Body of pancreas (tissue), 4 donors: ENCODE measurements at places on chromosomes 2 and 18. TPM values are rescaled to one million over a fixed set of nuclear protein-coding genes. Genes with fewer than 3 reads are reported as not detected.

DNA sequence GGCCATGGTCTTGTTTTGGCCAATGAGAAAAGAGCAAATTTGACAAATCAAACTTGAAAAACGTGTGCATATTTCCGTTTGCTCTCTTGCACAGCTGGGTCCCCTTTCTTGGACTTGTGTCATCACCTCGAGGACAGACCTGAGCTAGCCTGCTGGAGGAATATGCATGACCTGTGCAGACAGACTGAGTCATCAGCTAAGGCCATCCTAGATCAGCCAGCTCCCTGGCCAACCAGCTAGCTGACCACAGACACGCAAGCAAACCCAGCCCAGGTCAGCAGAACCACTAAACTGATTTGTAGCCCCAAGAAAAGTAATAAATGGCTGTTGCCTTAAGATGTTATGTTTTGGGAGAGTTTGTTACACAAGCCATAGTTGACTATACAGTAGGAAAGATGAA is 61.3 kb upstream of the PAX3 start:
- H3K27ac ChIP-seq, result no peak overlapping the region
- no peak overlapping the region for H3K4me3 ChIP-seq
- no peak for DNase-seq

DNA sequence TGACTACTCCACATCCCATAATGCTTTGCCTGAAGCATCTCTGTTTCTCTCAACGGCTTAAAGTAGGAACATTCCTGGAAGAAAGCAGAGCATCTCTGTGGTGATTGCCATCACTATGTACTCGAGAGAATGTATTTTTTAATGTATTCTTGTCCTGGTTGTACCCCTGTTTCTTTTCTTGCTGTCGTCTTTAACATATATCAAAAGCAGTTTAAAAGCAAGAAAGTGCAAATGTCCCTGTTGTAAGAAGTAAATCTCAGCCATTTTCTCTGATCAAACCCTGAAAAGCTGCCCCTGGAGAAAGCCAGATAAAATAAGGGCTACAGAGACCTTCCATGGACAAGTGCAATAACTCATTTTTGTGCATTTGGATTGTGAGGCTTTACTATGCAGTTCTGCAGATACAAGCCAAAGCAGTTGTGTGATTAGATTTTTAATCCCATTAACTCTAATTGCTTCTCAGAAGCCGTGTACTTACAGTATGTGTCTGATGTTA is 70.8 kb downstream of the XIRP2 start:
- H3K27me3 ChIP-seq, result no peaks in the 10 kb centered on the region
- no peak overlapping the region for H3K4me3 ChIP-seq
- H3K36me3 ChIP-seq, result no peaks in the 10 kb centered on the region
- no peak for DNase-seq
- H3K4me1 ChIP-seq, result peaks cover 17% of the 10 kb centered on the region
- H3K27ac ChIP-seq, result no peak overlapping the region

- H3K27me3 ChIP-seq, result no peaks in the 10 kb centered on the region
- H3K4me1 ChIP-seq, result peaks cover 55% of the 10 kb centered on the region
- no peaks in the 10 kb centered on the region for H3K36me3 ChIP-seq
- H3K27ac ChIP-seq, result no peak overlapping the region
Measured at GRCh38 chr2:47897883-47898731, 8.2 kb downstream of the FBXO11 start.

DNA sequence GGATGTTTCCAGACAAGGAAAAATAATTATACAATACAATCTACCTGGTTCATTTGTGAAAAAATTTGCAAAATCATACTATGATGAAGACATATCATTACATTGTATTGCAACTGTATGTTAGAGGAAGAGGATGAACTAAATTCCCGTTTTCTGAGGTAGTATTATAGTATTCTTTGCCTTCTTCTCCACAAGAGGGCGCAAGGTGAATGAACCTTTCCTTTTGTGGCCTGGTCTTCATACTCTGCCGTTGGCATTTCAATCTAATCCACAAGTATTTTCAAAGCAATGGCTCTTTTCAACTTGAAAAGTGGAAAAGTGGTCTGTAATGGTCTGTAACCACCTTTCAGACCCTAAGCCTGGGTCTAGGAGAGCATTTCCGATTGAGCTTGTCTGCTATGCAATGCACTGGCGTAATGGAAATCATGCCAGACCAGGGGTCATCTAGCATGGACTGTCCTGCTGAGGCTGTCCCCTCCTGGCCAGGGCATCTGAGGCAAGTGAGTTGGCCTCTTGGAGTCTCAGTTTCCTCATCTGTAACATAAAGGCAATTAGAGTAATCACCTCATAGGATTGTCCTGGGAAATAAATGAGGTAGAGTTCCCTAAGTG is 30.8 kb upstream of the ZNF396 start:
- DNase-seq, result peak; percentile 49
- no peaks in the 10 kb centered on the region for H3K27me3 ChIP-seq
- H3K4me3 ChIP-seq, result no peak overlapping the region
- no peak overlapping the region for H3K27ac ChIP-seq
- no peaks in the 10 kb centered on the region for H3K36me3 ChIP-seq

DNA sequence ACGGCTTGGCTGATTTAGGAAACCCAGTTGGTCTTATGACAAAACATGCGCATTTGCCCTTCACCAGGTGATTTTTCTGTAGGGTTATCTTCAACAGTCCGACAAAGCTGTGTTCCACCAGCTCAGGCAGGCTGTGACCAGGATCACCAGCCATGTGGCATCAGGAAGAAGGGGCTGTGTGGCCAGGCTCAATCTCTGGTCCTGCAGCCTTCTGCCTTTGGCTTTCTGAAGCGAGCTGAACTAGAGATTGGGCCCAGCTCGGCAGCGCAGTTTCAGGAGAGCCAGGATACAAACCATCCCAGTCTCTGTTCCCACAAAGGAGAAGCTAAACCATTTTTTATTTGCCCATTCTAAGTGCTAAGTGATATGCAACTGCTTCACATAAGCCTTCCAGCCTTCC is 282.3 kb downstream of the SOX11 start:
- no peaks in the 10 kb centered on the region for H3K27me3 ChIP-seq
- H3K36me3 ChIP-seq, result no peaks in the 10 kb centered on the region
- H3K27ac ChIP-seq, result no peak overlapping the region
- H3K4me1 ChIP-seq, result no peaks in the 10 kb centered on the region
- DNase-seq, result no peak
- no peak overlapping the region for H3K4me3 ChIP-seq

- no peak overlapping the region for H3K4me3 ChIP-seq
- H3K36me3 ChIP-seq, result no peaks in the 10 kb centered on the region
- DNase-seq, result no peak
- H3K27ac ChIP-seq, result no peak overlapping the region
- no peaks in the 10 kb centered on the region for H3K27me3 ChIP-seq
Measured at GRCh38 chr2:134736167-134736880, 17.5 kb upstream of the TMEM163 start.

- no peak for DNase-seq
- H3K4me3 ChIP-seq, result no peak overlapping the region
- no peaks in the 10 kb centered on the region for H3K36me3 ChIP-seq
- H3K27me3 ChIP-seq, result no peaks in the 10 kb centered on the region
- H3K4me1 ChIP-seq, result no peaks in the 10 kb centered on the region
- no peak overlapping the region for H3K27ac ChIP-seq
Measured at GRCh38 chr18:44452346-44452745, 228.3 kb upstream of the SETBP1 start.

- no peak for DNase-seq
- H3K27ac ChIP-seq, result no peak overlapping the region
Measured at GRCh38 chr18:24860978-24861680, 400.7 kb downstream of the HRH4 start.

DNA sequence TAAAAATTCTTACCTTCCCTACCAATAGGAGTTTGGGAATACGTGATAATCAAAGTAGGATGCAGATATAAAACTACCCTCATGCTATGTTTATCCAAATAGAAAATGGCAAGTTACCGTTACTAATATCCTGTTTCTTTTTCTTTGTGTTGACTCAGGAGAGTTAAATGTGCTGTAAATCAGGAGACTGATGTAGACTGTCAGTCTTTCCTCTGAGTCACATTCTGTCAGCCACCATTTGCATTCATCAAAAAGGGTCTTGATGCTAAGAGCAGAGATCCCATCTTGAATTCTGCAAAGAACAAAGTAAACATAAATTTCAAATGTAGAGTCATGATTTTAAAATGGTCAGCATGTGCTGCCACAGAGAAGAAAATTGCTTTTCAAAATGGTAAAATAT is 712.8 kb downstream of the SOCS6 start:
- no peaks in the 10 kb centered on the region for H3K4me1 ChIP-seq
- no peak for DNase-seq
- no peak overlapping the region for H3K27ac ChIP-seq
- no peak overlapping the region for H3K4me3 ChIP-seq

GRCh38 chr2:45769056-45769455 is 117.6 kb downstream of the PRKCE start:
- no peak overlapping the region for H3K27ac ChIP-seq
- peaks cover 17% of the 10 kb centered on the region for H3K4me1 ChIP-seq
- H3K4me3 ChIP-seq, result no peak overlapping the region
- no peaks in the 10 kb centered on the region for H3K36me3 ChIP-seq

DNA sequence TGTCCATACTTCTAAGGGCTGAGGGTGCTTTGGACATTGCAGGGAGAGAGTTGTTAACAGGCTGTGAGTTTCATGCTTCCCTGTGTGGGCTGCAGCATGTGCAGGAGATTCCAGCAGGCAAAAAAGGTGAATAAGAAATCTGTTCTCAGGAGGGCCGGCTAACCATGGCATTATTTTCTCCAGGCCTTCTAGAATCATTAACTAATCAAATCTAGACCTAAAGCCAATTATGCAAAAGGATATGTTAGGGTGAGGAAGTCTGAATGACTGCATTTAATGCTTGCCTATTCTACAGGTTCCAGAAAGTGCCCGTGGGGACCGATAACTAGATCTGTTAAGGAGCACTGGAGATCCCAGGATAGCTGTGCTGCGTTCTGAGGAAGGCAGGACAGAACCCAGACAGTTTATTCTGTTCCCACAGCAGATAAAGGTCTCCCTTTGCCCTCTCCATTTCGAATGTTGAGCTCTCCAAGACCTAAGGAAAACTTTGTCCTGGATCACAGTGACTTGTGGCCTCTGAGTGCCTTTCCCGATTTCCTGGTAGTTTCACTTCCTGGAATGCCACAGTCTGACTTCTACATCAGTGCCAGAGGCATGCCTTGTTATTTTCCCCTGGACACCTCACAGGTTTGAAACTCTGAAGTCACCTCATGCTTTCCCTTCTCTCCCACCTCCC is 50.0 kb upstream of the ZFP36L2 start:
- no peaks in the 10 kb centered on the region for H3K36me3 ChIP-seq
- DNase-seq, result no peak
- H3K27ac ChIP-seq, result no peak overlapping the region

DNA sequence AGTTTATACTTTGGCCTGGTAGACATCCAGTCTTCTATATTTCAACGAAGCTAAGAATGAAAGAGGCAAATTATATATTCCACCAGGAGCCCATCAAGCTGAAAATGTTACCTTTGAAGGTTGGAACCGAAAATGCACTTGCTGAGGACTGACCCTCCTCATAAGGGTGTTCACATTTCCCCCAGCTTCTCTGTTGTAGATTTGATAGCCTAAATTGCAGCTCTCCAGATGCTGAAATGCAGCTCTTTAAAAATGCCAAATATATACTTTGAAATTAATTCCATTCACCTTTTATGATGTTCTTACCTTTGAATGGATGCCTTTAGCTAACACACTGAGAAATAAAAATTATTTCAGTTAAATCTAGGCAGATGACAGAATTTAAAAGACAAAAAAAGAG is 1.8 kb upstream of the FIGN start:
- H3K36me3 ChIP-seq, result no peaks in the 10 kb centered on the region
- no peak overlapping the region for H3K27ac ChIP-seq
- no peaks in the 10 kb centered on the region for H3K27me3 ChIP-seq

DNA sequence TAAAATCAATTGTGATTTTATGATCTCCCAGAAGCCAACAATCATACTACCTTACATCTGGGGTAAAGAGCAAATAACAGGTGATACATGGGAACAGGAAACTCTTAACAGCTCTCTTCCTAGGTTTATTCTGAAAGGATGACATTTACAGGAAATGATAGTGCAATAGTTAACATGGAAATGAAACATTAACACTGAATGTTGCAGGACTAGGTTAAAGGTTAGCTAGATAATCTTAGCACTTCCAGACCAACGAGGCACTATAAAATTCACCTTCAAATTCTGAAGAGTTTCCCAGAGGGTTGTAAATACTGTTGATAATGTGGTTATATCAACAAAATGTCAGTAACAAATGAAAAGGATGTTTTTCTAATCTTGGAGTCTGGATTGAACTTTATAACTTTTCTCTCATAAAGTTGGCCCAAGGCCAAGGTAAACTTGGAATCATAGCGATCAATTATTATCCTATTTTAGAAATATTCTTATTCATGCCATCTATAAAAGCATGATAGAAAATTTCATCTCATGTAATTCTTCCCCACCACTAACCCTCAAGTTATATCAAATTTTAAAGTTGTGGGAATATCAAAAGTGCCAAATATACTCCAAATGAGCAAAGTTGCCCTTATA is 32.9 kb upstream of the GCG start:
- H3K36me3 ChIP-seq, result no peaks in the 10 kb centered on the region
- H3K27me3 ChIP-seq, result no peaks in the 10 kb centered on the region
- H3K4me3 ChIP-seq, result no peak overlapping the region
- H3K27ac ChIP-seq, result no peak overlapping the region

DNA sequence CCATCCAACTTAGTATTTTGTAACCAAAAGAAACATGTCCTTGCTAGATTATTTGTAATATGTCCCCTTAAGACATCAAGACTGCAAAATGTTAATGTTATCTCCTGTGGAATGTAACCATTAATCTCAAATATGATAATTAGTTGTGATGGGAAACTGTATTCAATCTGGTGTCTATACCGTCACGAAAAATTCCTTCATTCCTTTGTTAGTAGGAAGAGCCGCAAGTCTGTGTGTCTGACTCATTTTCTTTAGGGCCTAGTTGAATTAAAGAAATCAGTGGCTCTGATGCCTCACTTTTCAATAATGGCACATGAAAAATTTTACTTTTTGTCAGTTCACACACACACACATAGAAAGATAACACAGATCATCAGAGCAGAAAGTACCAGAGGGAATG is 127.1 kb upstream of the CHAC2 start:
- H3K4me1 ChIP-seq, result no peaks in the 10 kb centered on the region
- H3K36me3 ChIP-seq, result no peaks in the 10 kb centered on the region
- no peak overlapping the region for H3K27ac ChIP-seq
- no peak for DNase-seq
- no peaks in the 10 kb centered on the region for H3K27me3 ChIP-seq
- no peak overlapping the region for H3K4me3 ChIP-seq

DNA sequence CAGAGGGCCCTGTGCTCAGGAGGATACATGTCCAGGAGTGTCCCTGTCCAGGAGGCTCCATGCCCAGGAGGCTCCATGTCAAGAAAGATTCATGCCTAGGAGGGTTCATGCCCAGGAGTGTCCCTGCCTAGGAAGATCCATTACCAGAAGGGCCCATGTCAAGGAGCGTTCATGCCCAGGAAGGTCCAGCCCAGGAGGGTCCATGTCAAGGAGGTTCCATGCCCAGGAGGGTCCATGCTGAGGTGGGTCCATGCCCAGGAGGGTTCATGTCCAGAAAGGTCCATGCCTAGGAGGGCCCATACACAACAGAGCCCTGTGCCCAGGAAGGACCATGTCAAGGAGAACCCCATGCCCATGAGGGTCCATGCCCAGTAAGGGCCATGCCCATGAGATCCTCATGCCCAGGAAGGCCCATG is 7.0 kb downstream of the GPR35 start:
- no peaks in the 10 kb centered on the region for H3K36me3 ChIP-seq
- no peak overlapping the region for H3K4me3 ChIP-seq
- peak; percentile 5 for DNase-seq
- H3K27me3 ChIP-seq, result no peaks in the 10 kb centered on the region
- no peaks in the 10 kb centered on the region for H3K4me1 ChIP-seq

Gene FZD7
- total RNA-seq, result 0.66 TPM

Gene MERTK
- 7.9 TPM for total RNA-seq

Gene GCFC2
- 23.4 TPM for total RNA-seq

Gene SIX3
- not detected for total RNA-seq

Gene POTEI
- not detected for total RNA-seq

Gene ZAP70
- total RNA-seq, result 4.0 TPM

Gene IFIH1
- 13.2 TPM for total RNA-seq
